ENCODE measurements at places on chromosomes 3 and 15. TPM values are rescaled to one million over a fixed set of nuclear protein-coding genes. Genes with fewer than 3 reads are reported as not detected.

The SELENOS gene
- 67.4 TPM for polyA plus RNA-seq

The CLDN18 gene
- polyA plus RNA-seq, result 1.5 TPM

The ARGFX gene
- polyA plus RNA-seq, result not detected

The MUC20 gene
- polyA plus RNA-seq, result 37.2 TPM

The ERICH6 gene
- polyA plus RNA-seq, result 0.78 TPM

- no peak for DNase-seq
These were observed 131.4 kb downstream of the NSMCE3 start for GRCh38 chr15:29138260-29138659.

- no peak for DNase-seq
These were observed 775.7 kb downstream of the SI start for GRCh38 chr3:164302622-164303021.

- DNase-seq, result no peak
These were observed 871.0 kb upstream of the CFAP20DC start for GRCh38 chr3:59920822-59921221.

DNA sequence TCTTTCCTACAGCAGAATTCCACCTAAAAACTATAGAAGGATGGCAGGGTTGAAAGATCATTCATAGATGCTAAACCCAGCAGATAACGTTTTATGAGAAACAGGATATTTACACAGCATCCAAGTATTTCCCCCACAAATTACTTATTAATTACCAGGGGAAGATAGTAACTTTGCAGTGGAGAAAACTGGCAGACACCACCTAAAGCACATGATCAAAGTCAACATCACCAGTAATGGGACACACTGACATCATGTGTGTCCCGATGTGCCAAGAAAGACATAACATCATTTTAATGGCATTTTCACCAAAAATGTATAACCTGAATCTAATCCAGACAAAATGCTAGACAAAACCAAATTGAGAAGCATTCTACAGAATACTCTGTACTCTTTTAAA, 220.4 kb upstream of the THBS1 start:
- DNase-seq, result no peak

GRCh38 chr3:169542331-169542751, 121.2 kb downstream of the MECOM start:
- peak; percentile 29 for DNase-seq

DNA sequence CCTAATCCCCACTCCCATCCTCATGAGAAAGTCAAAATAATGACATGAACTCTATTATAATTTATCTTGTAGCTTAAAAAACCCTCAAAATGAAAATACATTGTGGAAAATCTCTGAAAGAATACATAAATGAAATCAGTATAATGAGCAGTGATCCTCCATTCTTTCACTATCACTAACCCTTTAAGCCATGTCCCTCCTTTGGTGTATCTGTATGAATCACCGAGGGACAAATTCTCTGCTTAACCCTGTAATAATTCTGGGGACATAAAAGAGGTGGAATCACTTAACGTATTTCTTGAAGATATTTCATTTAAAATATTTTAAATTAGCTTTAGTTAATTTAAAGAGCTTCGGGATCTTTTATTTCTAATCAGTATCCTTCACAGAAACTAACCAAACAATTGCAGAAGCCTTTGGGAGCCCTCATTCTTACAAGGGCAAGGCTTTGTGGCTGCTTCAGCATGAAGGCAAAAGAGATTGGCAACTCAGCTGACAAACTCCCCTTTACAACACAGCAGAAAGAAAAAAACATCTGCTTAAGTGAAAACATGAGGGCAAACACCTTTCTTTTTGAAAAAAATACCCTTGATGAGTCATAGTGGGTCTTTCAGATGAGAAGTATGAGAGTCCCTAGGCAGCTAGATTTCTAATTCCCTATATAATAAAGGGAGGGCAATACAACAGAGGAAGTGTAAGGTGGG, 44.0 kb upstream of the ALCAM start:
- no peak for DNase-seq

DNA sequence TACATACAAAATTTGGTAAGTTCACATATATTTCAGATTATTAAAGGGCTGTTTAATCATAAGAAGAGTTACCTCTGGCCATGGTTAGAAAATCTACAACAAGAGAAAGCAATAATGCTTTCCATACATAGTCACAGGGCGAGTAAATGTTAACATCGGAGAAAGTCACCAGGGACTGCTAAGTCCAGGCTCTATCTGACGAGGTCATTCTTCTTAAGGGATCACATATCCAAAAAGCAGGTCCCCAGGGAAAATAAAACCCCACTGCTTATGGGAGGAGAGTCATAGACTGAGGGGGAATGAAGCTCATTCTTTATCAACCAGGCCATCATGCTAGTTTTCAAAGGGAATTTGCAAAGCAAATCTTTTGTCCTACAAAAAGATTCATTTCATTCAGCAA, 3.1 kb downstream of the PCYT1A start:
- no peak for DNase-seq

- DNase-seq, result no peak
These were observed 79.8 kb downstream of the ADAMTSL3 start for GRCh38 chr15:83733691-83734090.

DNA sequence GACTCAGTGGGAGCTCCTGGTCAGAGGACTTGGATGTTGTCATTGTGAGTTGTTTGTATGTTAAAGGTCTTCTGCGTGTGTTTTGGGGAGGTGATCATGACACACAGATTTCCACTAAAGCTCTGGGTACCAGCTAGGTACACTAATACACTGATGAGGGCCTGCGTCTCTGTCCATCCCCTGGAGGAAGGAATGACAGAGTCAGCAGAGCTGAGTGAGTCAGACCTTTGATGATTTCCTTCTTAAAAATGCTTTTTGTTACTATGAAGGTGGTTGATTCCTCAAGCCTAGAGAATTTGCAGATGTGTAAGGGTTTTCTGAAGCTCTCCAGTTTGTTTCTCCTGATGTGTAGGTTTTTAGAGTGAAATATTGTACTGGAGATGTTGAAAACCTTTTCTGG, 424.1 kb upstream of the TPM1 start:
- DNase-seq, result no peak

- DNase-seq, result no peak
These were observed 363.5 kb downstream of the IGSF11 start for GRCh38 chr3:118671192-118671591.

DNA sequence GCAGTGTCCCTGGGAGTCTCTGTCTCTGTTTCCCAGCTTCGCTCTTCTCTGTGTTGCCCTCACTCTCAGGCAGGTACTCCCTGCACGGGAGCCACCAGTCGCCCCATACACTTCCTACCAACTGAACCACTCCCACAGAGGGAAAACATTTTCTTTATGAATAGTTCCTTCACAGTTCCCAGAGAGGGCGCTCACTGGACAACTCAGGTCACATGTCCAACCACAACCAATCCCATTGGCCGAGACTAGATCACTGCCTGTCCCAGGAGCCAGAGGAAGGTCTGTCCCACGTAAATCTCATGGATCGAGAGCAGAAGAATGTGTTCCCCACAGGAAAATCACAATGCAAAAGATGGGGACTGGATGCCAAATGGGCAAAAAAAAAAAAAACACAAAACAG, 26.1 kb downstream of the GRK7 start:
- no peak for DNase-seq

Data from renal cortex interstitium (tissue), 15 donors.